SK-MEL-5 (cell line): ENCODE measurements at places on chromosomes 2 and 18.
A peak's percentile ranks its signal among the peaks of the same experiment; 100 is the strongest.

DNA sequence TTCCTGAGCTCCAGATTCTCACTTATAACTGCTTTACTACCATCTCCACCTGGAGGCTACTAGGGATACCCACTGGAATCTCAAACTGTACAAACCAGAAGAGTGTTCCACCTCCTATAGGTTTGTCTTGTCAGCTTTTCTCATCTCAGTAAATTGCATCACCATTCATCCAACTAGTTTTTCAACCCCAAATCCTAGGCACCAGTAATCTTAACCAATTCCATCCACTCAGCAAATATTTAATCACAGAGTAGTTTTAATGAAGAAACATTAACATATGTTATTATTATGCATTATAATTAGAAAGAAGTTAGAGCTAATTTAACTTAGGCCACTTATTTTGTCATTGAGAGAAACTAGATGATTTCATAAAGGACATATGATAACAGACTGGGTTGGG lies 635.0 kb downstream of the DCDC2C start:
- no peak for DNase-seq

DNA sequence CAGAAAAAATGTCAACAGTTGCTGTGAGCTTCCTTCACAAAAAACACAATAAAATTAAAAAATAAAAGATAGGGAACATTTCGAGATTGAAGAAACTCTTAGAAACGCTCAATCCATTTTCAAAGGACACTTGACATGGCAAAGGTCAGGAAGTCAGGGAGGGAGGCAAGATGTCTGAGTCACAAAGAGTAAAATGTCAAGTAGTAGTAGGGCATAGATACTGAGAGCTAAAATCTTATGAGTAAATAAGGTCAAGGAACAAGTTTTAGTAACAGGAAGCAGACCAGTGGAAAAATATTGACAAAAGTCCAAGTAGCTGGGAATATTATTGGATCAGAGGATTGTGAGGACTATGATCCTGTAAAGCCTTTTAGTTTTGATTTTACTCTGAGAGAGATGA lies 495.6 kb downstream of the TMX3 start:
- no peak for DNase-seq

- DNase-seq = no peak
Observed at GRCh38 chr18:10035281-10035991, 121.6 kb downstream of the VAPA start.

- DNase-seq = no peak
Observed at GRCh38 chr2:168607992-168608391, 151.9 kb downstream of the CERS6 start.

- no peak for DNase-seq
Observed at GRCh38 chr2:123077101-123077500, 948.0 kb upstream of the CNTNAP5 start.

DNA sequence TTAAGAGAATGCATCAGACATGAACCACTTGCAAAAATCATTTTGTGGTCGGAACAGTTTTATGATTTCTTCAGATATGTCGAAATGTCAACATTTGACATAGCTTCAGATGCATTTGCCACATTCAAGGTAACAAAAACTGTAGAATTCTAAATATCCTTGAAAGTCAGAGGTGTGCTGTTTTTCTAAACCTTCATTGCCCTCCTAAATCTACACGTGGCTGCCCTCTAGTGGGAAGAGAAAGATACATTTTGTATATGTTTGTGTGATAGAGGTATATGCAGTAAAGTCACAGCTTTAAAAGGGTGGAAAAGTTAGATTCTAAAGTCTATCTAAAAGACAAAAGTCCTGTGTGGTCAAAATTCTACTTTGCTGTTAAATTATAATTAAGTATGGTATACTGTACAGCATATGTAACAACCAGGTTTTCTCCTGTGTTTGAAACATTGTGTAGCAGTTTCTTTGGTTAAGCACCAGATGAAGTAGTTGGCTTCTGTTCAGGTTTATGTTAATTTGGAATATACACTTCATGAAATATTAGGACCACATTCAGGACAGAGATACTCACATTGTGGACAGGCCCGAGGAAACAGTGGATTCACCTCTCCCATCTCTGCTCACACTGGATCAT lies 65.9 kb upstream of the ITM2C start:
- DNase-seq = peak; percentile 65
